ENCODE measurements at places on chromosomes 1 and 21.

DNA sequence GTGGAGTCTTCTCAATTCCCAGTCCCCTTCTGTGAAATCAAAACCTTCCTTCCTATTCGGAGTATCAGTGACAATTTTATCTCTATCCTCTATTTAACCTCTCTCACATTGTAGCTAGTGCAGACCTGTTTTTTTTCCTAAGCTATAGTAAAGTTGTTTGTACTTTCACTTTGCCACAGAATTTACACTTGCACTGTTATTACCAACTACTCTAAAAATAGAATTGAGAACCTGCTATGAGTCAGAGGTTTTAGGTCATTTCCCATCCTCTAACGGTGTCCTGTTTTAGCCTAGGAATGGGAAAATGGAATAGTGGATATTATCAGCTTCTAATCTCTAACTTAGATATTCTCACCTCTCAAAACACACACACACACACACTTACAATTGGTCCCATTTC is 862.7 kb downstream of the NCAM2 start:
- DNase-seq, result peak; percentile 3

DNA sequence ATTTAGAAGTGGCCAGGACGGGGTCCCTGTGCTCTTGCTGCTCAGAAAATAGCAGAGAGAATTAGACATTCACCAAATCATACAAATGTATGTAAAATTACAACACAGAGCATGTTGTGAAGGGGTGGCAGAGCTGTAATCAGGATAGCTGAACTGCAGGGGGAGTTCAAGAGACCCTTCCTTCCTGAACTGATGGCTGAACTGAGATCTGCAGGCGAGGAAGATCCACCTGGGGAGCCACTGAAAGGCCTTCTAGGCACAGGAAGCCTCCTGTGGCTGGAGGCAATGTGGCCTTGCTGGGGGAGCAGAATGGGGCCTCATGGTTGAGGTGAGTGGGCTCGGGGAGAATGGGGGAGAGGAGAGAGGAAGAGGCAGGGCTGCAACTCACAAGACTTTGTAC is 216.5 kb downstream of the PRDM2 start:
- DNase-seq, result no peak

- DNase-seq, result no peak
Observed at GRCh38 chr1:231364192-231364591, 26.1 kb downstream of the SPRTN start.

DNA sequence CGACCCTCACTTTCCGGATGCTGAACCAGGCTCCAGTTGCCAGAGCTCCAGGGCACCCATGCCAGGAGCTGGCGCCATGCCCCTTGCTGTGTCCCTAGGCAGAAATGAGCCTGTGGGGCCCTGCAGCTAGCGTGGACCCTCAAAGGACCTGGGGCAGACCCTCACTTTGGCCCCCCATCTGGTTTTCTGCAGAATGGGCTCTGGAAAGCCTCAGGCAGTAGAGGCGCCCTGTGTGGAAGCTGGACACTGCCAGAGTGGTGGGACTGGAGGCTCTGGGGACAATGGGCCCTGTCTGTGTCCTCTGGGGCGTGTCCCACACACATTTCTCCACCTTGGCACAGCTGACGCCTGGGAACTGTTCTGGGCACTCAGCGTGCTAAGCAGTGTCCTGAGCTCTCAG is 6.3 kb upstream of the AURKAIP1 start:
- DNase-seq, result no peak

- DNase-seq, result peak; percentile 36
Observed at GRCh38 chr1:100463791-100464424, 74.0 kb upstream of the GPR88 start.

DNA sequence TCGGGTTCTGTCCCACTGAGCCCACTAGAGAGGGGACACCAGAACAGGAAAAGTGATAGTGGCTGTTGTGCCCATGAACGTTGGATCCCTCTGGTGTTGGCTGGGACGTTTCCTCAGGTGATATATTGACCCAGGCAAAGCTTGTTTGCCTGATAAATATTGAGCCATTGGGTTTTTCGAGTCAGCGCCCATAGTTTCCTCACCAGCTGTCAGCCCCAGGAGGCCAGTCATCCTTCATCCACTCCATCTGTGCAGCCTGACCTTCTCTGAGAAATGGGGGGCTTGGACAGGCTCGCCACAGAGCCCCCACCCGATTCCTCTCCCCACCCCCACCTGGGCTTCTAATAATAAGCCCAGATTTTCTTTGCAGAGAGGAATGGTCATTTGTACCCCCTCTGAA is 13.3 kb downstream of the DISP3 start:
- DNase-seq, result no peak

DNA sequence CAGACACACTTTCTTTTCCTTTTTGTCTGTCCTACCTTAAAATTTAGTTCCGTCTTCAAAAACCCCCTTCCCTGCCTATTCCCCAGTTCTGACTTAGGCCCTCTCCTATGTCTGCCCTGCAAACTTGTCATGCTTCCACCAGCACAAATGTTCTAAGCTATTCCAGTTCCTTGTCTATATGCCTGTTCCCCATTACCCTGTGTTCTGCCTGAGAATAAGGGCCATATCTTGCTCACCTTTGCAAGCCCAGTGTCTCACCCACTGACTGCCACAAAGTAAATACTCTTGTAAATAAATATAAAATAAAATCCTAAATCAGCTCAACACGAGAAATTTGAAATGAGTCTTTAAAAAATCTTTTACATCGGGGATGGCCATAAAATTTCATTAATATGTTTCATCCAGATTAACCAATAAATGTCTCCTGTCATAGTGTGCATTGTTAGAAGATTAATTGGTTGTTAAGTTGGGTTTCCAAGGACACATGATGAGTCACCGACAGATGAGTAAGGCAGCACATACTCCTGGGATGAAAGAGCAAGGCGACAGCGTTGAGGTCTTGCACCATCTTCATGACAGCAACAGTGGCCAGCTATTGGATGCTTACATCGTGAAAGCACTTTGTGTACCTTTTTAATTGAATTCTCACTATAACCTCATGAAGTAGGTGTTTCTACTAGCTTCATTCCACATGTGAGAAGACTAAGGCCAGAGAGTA is 92.6 kb upstream of the NGF start:
- peak; percentile 62 for DNase-seq

DNA sequence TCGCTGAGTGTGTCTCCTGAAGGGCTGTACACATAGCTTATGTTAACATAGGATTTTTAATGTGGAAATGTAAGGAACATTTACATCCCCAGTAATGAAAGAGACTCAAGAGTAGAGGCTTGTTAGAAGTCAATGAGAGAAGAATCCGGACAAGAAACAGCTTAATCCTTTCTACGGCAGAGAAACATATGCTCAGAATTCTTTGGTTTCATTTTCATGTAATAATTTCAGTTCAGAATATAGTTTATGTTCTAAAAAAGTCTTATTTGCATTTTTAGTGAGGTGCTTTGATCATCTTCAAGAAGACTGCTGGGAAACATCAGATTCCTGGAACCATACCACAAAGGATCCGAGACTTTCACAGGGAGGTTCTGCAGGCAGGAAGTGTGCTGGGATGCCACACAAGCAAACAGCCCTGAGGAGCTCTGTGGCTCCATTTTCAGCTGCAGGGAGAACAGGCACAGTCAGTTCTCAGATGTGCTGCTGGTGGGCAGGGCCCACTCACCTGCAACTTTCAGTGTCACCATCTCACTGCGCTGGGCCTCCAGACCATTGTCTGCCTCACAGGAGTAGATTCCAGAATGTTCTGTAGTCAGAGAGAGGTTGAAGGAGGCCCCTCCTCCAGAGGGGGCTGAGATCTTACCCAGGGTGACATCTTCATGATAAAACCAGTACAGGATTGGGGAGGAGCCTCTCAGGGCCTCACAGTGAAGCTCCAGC is 28.4 kb downstream of the FCRL5 start:
- DNase-seq, result no peak

DNA sequence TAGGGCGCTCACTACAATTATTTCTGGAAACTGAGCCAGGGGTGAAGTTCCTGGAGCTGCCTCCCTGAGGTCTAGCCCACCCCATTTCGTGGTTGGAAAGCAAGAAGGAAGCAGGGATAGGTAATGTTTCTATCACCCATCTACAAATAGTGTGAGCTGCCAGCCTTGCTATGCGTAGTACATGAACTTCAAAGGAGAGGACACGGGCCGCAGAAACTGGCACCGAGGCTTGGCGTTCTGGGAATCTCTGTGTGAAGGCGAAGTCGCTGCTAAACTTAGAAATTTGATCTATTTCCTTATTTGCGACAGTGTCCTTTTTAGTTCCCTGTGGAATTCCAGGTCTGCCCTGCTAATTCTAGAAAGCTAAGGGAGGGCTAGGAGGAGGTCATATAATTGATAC is 49.6 kb upstream of the NTPCR start:
- no peak for DNase-seq

GRCh38 chr1:65157546-65157941 is 9.5 kb downstream of the AK4 start:
- no peak for DNase-seq

GRCh38 chr1:160004001-160004400 is 27.8 kb downstream of the PIGM start:
- no peak for DNase-seq

GRCh38 chr1:202711949-202712635 is 1.8 kb upstream of the SYT2 start:
- no peak for DNase-seq

DNA sequence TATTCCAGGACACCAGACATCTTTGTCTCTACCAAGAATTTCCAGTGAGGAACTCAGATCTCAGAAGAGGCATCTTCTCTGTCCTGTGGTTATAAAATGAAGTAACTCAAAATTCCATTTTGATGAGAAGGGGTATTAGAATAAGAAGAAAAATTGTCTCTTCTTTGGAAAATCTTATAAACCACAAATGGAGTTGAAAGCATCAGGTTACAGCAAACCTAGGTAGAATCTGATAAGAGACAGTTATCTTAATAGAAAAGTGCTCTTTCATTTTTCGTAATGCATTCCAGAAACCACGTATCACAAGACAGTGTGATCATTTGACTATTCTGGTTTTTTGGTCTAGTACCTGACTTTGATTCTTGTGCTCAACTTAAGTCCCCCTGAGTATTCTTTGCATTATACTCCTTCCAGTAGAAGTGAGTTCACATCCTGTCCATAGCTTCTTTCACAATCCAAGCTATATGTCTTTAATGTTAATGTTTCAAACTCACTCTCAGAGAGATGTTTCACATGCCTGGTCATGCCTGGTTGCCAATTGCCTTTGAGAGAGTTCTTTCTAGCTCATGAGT is 120.9 kb upstream of the PRDX6 start:
- DNase-seq, result no peak

- DNase-seq, result no peak
Observed at GRCh38 chr21:36149788-36150711, 6.6 kb upstream of the DOP1B start.

DNA sequence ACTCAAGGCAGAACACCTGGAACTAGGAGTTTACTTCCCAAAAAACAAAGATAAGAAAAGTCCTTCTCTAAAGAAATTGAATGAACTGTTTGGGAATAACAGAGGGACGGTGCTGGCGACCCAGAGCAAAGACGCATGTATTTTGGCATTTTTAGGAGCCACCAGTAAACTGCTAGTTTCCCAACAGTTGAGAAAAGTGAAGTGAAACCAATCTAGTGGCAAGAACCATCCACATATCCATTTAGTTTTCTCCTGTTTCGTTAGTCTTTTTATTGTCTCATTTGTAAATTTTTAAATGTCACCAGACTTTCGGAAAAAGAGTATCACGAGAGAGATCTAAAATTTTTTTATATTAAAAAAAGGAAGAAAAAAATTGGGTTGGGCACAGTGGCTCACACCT is 30.2 kb downstream of the ODF2L start:
- no peak for DNase-seq

DNA sequence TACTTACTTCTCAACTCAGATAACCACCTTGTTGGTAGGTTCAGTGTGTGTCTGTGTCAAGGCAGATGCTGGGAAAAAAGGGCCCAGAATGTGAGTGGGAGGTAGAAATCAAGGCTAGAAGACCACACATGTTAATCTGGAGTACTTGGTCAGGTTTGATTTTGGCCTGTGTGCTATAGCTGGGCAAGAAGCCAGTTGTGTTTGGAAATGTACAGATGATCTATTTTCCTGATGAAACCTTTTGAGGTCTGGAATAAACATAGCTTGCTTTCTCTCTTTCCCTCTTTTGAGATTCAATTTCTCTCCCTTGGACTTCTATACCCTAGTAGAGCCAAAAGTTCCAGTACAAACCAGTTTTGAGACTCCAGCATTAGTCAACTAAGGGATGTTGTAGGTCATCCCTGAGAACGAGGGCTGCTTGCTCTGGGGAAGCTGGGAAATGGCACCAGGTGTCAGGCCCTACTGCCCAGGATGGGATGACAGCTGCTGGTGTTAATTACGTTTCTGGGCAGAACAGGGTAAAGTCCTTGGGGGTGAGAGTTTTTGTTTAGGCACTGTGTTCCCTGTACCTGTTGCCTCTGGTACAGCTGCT is 15.8 kb downstream of the MAPKAPK2 start:
- no peak for DNase-seq

DNA sequence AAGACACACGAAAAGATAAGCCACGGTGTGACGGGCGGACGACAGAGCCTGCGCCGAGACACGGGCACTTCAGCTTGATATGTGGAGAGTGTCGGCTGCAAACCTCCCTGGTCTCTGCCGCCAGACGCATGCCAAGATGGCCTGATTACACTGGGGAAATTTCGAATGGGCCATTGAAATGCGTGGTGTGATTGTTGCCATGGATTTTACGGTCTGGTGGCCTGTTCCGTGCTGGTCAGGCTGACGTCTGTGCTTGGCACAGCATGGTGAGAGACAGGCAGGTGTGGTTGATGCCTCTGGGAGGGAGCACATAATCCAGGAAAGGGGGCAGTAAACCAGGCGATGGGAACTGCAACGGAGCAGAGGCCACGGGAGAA is 105.6 kb upstream of the TMPRSS2 start:
- no peak for DNase-seq

- DNase-seq, result no peak
Observed at GRCh38 chr1:43992232-43992995, 1.0 kb downstream of the CCDC24 start.

GRCh38 chr1:101006553-101006952 is 19.0 kb downstream of the DPH5 start:
- no peak for DNase-seq

DNA sequence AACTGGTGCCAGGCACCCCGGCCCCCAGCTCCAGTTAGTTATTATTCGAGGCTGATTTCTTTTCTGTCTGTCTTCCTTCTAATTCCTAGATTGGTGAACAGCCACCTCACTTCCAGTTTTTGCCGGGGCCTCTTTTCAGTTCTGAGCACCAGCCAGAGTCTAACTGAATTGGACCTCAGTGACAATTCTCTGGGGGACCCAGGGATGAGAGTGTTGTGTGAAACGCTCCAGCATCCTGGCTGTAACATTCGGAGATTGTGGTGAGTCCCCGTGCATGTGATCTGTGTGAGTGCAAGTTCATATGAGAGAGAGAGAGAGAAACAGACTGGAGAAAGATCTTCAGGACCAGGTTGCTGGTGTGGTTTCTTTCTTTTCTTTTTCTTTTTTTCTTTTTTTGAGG is 13.5 kb downstream of the NLRP3 start:
- DNase-seq, result no peak

DNA sequence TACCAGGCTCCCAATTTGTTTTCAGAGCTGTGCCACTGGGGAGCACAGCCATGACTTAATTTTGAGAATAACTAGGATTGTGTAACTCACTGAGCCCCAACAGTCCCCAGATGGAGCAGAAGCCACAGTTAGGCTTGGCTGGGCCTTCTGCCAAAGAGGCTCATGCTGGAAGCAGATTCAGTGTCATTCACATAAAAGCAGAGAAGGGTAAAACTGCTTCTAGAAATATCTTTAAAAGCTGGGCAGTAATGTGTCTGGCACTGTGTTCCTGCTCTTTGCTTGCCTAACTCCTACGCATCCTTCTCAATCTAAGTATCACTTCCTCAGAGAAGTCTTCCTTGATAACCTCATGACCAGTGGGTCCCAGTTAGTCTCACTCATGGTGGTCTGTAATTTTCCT is 20.3 kb downstream of the STK40 start:
- DNase-seq, result no peak

Measured in NCI-H460 (cell line).